ENCODE measurements at places on chromosomes 6 and 20.

- no peak for DNase-seq
Measured at GRCh38 chr6:123904228-123904627, 100.6 kb downstream of the NKAIN2 start.

DNA sequence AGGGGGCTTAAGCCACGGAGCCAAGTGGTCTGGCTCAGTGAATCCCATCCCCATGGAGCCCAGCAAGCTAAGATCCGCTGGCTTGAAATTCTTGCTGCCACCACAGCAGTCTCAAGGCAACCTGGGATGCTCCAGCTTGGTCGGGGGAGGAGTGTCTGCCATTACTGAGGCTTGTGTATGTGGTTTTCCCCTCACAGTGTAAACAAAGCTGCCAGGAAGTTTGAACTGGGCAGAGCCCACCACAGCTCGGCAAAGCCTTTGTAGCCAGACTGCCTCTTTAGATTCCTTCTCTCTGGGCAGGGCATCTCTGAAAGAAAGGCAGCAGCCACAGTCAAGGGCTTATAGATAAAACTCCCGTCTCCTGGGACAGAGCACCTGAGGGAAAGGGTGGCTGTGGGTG lies 25.5 kb upstream of the IL20RA start:
- no peak for DNase-seq

- DNase-seq: peak; percentile 90
Measured at GRCh38 chr20:36408219-36408618, 102.1 kb downstream of the DLGAP4 start.

GRCh38 chr6:106250953-106251352 lies 74.6 kb downstream of the ATG5 start:
- no peak for DNase-seq

DNA sequence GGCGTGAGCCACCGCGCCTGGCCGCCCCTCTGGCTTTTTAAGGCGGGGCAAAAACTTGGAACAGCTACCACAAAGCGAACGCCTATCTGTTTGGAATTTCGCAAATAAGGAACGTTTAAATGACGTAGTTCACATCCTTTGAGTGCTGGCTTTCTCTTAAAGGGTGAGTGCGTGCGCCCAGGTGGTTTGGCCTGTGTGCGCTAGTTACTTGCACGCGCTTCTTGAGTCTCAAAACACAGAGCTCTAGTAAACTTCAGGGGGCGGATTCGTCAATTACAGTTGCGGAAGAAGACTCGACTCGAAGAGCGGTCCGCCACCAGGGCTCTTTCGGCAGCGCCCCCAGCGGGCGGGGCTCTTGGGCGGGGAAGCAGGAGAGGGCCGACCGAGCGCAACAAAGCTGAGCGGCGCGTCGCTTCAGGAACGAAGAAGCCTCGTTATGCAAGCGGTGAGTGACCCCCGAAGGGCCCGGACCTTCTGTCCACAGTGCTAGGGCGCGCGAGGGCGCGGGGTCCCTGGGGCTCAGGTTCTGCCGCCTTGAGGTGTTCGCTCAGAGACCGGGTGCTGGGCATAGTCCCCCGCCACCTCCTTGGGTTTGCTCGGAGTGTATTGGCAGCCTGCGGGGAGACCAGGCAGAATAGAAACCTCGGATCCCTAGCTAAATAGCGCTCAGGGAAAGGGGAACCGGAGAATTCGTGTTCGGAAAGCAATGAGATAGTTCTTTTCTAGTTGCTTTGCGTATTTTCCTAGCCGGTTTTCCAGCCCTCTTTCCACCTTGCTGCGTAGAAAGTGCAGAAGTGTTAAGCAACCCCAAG lies at the start of gene SYCP2L:
Gene SYCP2L, plus strand, starts transcription at position 362 of the 812 bp plus-strand sequence. Its CDS starts 75 bp downstream, at position 437.
- DNase-seq: no peak

DNA sequence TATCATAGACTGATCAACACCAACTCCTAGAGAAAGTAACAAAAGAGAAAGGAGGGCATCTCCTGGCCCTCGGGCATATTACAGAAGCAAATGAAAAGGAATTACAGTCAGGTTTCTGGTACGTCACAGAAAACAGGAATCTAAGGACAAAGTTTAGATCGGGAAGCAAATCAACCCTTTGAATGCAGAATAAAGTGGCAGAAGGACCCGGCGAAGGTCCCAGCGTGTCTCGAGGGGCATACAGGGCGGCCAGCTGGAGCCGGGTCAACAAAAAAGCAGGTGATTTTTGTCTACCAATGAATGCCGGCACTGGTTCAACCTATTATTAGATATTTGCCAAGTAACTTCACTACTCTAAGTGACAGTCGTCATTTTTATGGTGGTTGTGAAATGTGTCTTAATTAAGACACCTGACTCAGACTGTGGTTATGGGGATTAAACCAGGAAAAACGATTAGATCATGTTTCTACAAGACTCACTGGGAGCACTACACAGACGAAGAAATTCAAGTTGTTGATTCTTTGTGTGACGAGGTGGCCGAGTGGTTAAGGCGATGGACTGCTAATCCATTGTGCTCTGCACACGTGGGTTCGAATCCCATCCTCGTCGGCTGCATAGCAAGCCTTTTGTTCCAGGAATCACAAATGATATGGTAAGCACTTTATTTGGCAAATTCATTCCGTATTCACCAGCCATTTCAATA lies 12.4 kb upstream of the ZSCAN9 start:
- peak; percentile 41 for DNase-seq

- no peak for DNase-seq
Measured at GRCh38 chr20:42063141-42063540, 445.0 kb upstream of the CHD6 start.

- DNase-seq: no peak
Measured at GRCh38 chr6:144250276-144250675, 34.9 kb upstream of the UTRN start.

- no peak for DNase-seq
Measured at GRCh38 chr6:136920216-136920615, 1.9 kb upstream of the SLC35D3 start.
